Stimulated activated CD4-positive, alpha-beta T cell treated with anti-CD3 and anti-CD28 coated beads, Interleukin-12 subunit alpha, Interleukin-12 subunit beta, amount 100 ng/mL, for 48 hours (primary cell): ENCODE measurements at places on chromosomes 2 and 18.

- DNase-seq, result no peak
These were observed 156.3 kb downstream of the CABLES1 start for GRCh38 chr18:23291456-23292205.

DNA sequence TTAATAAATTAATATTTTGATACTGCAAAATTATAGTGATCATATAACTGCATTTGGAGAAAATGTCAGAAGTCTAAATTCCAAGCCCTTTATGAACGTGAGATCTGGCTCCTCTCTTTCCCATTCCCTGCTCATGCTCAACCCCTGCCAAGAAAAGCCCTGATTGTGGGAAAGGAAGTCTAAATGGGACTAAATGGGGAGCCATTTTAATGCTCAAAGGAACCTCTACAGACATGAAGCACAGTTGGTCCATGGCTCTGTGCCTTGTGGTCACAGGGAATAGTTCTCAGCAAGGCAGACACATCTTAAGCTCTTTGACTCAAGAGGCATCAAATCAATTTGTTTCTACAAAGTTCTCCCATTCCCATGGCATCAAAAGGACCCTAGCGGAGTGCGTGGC lies 29.3 kb upstream of the INSIG2 start:
- DNase-seq, result no peak

DNA sequence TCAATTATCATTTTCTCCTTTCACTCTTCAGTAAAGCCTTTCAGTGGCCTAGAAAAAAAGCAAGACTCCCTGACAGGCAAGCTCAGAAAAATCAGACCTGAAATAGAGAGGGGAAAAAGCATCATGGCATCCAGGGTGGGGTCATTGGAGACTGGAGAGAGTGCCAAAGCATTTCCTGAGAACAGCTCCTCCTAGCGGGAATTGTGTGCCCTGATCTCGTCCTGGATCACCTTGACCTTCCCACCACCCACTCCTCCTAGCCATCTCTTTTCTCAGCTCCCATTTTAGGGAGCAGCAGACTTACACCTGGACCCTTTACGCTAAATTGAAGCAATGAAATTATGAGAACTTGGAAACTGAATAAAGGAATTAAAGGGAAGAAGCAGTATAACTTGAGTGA lies 176.6 kb downstream of the VWC2L start:
- DNase-seq, result no peak

GRCh38 chr18:41096504-41096903 lies 858.5 kb upstream of the PIK3C3 start:
- no peak for DNase-seq

DNA sequence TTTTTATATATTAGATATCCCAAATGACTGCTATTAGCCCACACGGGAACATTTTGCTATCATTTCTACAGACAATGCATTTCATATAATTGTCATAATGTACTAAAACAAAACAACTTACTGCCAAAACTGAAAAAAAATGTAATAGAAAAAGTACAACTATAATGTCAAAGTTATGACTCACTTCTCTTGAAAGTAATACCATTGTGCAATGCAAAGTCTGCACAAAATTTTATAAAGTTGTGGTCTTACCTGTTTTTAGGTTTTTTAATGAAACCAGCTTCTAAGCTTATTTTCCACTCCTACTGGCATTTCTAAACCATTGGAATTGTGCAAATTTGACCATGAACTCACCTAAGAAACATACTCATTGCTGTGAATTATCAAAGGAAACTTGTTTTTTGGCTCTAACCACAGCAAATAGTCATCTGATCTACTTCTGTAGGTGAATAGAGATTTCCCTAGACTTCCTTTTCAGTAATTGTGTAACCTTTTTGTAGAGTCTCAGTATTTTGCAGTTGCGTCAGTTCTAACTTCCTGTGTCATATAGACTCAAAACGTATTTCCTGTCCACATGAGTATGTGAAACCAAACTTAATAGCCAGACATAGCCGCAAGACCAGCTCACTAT lies 31.9 kb upstream of the TFPI start:
- no peak for DNase-seq

- DNase-seq, result no peak
These were observed 10.4 kb upstream of the TMX3 start for GRCh38 chr18:68725346-68725745.

DNA sequence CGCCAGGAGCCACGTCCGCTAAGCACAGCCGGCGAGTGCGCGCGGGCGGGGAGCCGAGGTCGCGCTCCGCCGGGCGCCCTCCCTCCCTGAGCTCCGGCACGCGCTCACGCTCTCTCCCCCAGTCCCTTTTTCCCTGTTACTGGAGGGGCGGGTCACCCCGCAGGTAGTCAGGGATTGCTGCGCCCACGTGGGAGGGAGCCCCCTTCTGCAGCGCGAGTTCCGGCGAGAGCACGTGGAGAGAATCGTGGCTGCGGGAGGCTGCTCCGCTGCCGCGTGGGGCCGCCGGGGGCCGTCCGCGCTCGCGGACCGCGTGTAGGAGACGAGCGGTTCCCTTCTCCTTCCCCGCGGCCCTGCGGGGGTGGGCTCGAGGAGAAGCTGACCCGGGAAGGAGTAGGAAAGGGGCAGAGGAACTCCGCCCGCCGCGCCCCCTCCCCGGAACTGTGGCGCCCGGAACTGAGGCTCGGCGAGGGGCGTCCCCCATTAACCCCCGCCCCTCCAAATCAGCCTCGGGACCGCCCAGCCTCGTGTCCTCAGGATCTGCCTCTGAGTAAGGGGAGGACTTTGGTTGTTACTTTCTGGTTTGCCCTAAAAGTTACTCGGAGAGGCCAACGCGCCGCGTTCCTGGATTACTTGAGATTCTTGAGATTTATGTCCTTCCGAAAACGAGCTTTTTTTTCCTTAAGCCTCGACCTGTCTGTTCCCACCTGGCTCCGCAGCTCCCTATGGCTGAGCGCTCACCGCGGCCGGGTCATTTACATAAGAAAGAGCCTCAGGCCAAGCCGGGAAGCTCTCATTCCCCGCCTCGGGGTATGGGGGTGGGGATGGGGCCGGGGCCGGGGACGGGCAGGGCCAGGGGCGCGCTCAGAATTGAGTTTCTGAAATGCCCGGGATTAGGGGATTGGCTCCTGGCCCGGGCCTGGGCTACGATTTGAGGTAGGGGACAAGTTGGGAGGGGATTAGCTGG lies 1.1 kb downstream of the HK2 start:
- peak; percentile 68 for DNase-seq

- DNase-seq, result no peak
These were observed 20.9 kb downstream of the GREB1L start for GRCh38 chr18:21262979-21263378.

- DNase-seq, result no peak
These were observed 714.5 kb downstream of the PLCL1 start for GRCh38 chr2:198518935-198519334.

GRCh38 chr2:74930811-74931486 lies 27.5 kb upstream of the POLE4 start:
- no peak for DNase-seq
